ENCODE measurements at places on chromosomes 7 and 10. TPM values are rescaled to one million over a fixed set of nuclear protein-coding genes. Genes with fewer than 3 reads are reported as not detected.

DNA sequence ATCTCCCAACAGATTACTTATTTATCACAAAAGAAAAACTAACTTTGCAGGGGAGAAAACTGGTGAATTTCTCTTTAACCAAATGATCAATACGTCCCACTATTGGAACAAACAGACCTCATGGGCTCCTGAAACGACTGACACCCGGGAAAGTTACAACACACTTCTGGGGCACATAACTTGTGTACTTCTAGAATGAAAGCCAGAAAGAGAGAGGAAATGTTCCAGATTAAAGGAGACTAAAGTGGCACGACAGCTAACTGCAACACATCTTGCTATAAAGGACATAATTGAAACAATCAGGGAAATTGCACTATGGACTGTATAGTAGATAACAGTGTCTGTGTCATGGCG lies 14.7 kb upstream of the TPST1 start:
- no peak for DNase-seq

DNA sequence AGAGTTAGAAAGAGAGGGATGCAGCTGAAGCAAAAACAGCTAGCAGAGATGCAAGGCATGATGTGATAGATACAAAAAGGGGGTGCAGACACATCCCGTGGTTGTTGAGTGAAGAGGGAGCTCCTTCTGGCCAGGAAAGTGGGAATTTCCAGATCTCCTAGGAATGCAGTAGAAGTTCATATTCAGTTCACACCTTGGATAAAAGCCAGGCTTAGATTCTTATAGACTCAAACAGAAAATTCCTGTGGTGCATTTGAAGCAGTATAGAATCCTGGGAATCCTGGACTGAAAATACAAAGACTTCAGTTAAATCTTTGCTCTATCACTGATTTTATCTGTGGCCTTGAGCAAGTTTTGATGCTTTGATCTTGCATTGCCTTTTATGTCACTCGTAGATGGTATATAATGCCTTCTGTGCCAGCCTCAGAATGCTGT lies 33.9 kb downstream of the SGPL1 start:
- DNase-seq = no peak

- no peak for DNase-seq
Measured at GRCh38 chr10:125838802-125839575, 15.6 kb downstream of the BCCIP start.

DNA sequence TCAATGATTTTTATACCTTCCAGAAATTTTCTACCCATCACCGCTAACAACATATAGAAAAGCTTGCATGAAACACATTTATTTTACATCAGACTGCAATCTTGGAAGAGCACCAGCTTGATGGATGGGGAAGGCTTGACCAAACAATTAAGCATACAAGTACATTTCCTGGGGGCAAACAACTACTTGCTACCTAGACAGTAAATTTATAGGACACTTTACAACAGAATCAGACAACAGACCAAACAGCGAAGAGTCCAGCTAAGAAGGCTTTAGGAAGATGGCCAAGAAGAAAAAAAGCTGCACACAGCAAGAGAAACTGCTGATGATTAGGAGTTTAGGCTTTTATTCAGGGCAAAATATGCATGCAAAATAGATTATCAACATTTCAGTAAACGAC lies 8.0 kb downstream of the AASS start:
- no peak for DNase-seq

DNA sequence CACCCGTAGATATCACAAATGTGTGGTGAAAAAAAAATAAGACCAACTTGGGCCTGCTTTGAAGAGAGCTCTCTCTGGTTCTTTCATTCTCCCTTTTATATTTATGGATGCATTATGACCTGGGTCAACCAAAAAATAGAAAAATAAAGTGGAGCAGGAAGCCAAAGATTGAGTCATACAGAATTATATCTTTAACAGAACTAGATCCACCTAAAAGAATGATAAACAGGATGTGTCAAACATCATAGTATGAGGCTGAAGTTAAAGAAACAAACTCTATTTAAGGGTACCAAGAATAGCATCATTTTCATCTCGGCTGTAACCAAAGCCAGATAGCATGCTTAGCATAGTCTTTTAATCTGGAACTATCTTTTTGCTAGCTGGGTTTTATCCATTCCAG lies 28.8 kb upstream of the NMT2 start:
- no peak for DNase-seq

DNA sequence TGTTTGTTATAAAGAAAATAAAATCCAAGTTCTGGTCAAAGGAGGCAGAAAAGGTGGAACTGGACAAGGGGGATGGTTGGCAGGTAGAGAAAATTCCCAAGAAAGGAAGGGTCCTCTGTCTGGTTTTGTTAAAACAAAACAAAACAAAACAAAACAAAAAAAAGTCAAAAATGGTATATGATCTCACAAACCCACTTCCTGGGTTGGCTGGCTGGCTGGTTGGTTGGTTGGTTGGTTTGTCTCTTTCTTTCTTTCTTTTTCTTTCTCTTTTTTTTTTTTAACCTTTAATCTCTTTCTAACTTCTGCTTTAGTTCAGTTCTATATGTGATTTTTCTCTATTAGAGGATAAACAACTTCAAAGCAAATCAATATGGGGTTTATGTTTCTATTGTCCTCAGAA lies 41.1 kb upstream of the CPN1 start:
- no peak for DNase-seq

DNA sequence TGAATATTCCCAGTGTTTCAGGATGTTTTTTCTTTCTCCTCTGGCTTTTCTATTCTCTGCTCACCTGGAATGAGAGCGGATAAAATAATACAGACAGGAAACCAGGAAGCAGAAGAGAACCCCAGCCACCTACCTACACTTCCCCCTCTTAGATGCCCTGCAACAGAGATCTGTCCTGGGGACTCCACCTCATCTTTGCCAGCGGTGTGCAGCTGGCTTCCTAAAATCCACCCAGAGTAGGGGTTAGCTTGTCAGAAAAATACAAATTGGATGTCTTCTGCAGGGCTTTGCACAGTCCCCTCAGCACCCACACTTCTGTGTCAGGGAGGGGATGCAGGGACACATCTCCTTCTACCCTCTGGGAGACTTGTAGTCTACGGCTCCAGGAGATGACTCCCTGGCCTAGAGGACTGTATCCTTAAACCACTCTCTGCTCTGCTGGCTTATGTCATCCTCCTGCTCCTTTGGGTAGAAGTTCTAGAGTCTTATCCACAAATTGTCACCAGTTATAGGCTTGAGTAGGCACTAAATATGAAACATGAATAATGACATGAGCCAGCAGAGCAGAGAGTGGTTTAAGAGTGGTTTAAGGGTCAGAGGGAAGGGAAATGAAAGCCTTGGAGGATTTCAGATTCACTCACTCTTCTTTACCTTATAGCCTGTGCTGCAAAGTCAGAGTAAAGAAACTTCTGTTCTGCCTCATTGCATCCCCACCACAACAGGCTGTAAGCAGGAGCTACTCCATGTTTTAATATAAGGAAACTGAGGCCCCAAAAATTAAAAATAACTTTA lies 749.4 kb downstream of the AUTS2 start:
- no peak for DNase-seq

Gene FAM200A
- 5.2 TPM for total RNA-seq

GRCh38 chr7:22183522-22184280 lies 173.3 kb downstream of the RAPGEF5 start:
- DNase-seq = no peak

DNA sequence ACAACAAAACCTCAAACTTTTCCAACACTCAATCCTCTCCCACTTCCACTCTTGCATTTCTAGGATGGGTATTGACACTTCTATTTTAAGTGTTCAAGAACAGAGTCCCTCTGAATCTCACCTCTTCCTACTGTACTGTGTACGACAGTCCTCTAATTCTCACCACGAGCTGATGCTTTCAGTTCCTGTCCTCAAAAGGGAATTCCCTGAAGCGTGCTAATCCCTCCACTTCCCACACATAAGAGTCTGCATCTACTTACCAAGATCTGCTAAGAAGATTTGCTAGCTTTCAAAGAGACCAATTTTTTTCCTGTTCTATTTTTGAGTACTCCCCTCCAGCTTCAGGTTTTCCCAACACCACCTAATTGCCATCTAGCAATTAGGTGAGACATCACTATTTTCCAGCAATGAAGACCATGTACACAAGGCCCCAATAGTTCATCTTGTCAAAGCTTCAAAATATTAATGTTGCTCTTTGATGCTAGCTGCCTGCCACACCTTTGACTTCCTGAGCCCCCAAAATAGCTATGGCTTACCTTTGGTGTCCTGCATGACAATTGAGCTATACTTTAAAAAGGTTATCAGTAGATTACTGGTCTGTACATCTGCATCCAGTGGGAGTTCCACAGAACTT lies 54.4 kb downstream of the ARMH3 start:
- no peak for DNase-seq

Gene PLA2G12B
- 0.56 TPM for total RNA-seq

DNA sequence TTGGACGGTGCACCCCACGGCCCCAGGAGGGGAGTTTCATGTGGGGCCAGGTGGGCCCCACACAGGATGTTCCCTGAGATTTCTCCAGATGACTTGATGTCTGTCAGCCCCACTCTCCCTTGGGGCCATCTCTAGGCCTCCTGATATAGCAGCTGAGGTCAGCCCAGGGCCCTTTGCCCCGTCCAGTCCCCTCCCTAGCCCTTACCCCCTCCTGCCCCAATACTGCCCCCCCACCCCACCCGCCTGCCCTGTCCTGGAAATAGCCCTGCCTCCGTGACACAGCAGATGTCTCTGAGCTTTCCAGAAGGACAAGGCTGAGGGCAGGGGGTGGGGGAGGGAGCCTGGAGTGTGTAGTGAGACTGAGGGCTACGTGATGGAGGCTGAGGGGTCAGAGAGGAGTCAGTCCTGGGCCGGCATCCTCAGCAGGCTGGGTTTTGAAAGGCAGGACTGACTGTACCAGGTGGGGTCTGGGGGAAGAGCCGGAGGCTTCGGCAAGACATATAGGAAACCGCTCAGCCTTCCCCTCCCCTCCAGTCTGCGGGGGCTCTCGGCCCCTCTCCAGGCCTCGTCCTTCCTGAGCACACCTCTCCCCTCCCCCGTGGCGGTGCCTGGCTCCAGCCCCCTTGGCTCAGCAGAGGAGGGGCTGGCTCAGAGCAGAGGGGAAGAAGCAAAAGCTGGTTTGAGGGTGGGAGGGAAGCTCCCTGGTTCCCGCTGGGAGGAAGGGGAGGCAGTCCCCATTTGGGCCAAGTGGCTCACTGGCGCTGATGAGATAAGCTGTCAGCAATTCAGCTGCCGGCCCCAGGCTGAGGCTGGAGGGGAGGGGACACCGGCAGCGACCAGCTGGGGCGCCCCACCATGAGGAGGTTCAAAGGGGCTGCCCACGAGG lies 2.0 kb downstream of the FLNC start:
- peak; percentile 65 for DNase-seq

- no peak for DNase-seq
Measured at GRCh38 chr7:55962014-55962413, 2.4 kb upstream of the NIPSNAP2 start.

- DNase-seq = no peak
Measured at GRCh38 chr10:14560791-14561765, 213.6 kb downstream of the FAM107B start.

DNA sequence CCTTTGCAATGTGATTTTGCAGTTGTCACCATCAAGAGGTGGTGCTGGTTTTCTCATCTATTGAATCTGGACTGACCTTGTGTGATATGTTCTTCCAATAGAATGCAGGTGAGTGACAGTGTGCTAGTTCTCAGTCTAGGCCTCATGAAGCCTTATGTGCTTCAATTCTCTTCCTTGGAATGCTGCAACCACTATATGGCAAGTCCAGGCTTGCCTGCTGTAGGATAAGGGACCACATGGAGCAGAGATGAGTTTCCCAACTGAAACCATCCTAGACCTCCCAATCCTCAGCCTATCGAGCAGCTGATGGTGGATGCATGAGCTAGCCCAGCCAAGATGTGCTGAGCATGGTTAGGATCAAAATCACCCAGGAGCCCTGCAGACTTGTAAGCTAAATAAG lies 32.6 kb upstream of the ARHGAP21 start:
- no peak for DNase-seq

GRCh38 chr7:825386-825785 lies 6.9 kb upstream of the SUN1 start:
- DNase-seq = no peak

DNA sequence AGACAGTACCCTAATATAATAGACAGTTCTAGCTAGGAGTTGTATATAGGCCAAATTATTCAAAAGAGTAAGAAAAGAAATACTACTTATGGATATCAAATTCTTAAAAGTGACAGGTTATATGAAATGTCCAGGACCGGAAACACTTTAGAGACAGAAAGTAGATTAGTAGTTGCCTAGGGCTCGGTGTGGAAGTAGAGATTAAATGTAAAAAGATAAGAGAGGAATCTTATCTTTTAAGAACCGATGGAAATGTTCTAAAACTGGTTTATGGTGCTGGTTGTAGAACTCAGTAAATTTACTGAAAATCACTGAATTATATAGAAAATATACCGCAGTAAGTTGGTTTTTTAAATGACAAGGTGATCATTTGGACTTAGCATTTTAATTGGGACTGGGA lies 147.5 kb upstream of the ASAH2 start:
- DNase-seq = no peak

Gene VPS37D
- total RNA-seq = 2.7 TPM

DNA sequence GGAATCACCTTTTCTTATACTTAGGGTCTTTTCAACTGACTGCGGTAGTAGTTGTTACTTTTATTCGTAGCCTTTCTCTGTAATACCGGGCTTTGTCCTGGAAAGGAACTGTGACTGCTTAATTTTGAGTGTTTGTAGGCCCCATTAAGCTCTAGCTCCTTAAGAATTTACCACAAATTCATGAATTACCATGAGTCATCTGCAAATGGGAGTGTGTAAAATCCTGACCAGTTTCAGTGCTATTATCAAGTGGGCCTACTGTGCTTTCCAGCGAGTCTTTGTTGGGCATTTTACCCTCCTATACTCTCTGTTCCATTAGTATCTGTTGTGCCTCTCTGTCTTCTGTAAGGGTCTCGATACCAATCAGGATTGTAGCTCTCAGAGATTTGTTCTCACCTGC lies 49.7 kb downstream of the ZMYND11 start:
- no peak for DNase-seq

DNA sequence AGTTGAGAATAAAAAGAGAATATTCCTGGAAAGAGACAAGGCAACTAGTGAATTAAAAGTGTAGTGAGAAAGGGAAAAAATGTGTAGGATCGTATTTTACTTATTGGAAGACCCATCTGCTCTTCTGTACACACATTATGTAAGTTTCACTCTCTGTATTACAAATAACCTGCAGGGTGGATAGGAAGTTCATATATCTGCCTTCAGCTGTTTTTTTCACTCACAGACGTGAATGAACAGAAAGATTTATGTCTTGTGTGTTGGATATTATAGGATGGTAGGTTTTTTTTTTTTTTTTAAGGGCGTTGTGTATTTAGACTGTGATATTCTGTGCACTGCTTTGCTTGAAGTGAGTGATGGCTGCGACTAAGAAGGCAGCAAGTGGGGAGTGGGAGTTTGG lies 266.5 kb downstream of the AUTS2 start:
- DNase-seq = no peak

All from heart left ventricle (tissue), 16 donors.